ENCODE measurements at places on chromosomes 16 and 17. TPM values are rescaled to one million over a fixed set of nuclear protein-coding genes. Genes with fewer than 3 reads are reported as not detected.

PLEKHH3 gene
- 23.6 TPM for polyA plus RNA-seq

SPEM3 gene
- polyA plus RNA-seq = not detected

HSPB9 gene
- not detected for polyA plus RNA-seq

CCL8 gene
- polyA plus RNA-seq = 0.82 TPM

SAP30BP gene
- 77.3 TPM for polyA plus RNA-seq

KREMEN2 gene
- polyA plus RNA-seq = 2.9 TPM

PIGS gene
- 40.4 TPM for polyA plus RNA-seq

MT4 gene
- not detected for polyA plus RNA-seq

C17orf100 gene
- polyA plus RNA-seq = 4.8 TPM

BCO1 gene
- not detected for polyA plus RNA-seq

IGSF6 gene
- 2.6 TPM for polyA plus RNA-seq

- DNase-seq = no peak
These were observed 14.0 kb downstream of the ATP5PD start for GRCh38 chr17:75032720-75033280.

DNA sequence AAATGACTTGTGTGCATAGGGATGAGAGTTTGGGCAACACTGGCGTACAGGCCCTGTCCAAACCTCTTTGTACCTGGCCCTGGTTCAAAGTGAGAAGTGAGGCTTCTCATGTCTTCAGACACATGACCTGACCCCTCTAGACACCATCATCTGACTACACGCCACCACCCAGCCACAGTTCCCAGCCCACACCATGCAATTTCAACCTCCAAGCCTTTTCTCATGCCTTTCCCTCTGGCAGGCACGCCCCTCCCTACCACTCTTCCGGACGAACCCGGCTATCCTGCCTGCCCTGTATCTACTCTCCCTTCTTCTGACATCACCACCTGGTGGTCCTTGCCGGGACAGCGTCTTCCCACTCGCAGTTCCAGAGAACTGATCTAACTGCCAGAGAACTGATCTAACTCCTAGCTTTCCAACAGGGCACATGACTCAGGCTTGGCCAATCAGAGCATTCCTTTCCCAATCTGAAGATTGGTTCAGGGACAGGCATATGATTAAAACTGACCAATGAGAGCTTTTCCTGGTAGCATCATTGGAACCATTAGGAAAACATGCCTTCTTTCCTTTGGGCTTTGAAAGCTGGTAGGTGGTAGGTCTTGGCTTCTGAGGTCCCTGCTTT is 27.1 kb upstream of the IL21R start:
- peak; percentile 48 for DNase-seq

DNA sequence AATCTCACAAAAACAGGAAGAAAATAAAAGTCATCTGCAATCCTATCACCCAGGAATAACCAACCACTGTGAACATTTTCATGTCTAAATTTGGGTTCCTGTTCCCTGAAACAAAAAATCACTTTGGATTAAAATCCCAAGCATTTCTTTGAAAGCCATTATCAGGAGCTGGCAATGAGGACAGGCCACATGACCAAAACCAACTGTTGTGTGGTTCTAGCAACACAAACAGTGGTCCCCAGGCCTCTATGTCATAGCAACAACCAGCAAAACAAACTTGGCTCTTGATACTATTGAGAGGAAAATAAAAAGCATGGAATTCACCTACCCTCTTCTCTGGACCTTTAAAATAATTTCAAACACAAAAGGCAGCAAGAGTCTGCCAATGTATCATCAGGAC is 252.5 kb downstream of the SLC39A11 start:
- no peak for DNase-seq

DNA sequence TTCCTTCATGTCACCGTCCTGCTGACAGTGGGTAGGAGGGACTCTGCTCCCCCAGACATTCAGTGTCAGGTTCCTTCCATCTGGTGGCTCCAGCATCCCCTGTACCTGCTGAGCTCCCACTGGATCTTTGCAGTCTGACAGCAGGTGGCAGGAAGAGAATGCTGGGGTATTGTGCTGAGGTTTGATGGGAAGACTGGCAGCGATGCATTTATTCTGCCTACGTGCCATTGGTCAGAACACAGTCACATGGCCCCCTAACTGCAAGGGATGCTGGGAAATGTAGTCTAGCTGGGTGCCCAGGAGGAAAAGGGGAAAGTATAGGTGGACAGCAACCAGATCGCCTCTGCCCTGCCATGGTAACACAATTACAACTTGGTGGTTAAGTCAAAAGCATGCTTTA is 44.4 kb downstream of the IRX3 start:
- no peak for DNase-seq

- DNase-seq = no peak
These were observed 7.9 kb upstream of the NAGPA start for GRCh38 chr16:5041600-5042133.

GRCh38 chr16:13992976-13993375 is 73.0 kb downstream of the ERCC4 start:
- DNase-seq = no peak

DNA sequence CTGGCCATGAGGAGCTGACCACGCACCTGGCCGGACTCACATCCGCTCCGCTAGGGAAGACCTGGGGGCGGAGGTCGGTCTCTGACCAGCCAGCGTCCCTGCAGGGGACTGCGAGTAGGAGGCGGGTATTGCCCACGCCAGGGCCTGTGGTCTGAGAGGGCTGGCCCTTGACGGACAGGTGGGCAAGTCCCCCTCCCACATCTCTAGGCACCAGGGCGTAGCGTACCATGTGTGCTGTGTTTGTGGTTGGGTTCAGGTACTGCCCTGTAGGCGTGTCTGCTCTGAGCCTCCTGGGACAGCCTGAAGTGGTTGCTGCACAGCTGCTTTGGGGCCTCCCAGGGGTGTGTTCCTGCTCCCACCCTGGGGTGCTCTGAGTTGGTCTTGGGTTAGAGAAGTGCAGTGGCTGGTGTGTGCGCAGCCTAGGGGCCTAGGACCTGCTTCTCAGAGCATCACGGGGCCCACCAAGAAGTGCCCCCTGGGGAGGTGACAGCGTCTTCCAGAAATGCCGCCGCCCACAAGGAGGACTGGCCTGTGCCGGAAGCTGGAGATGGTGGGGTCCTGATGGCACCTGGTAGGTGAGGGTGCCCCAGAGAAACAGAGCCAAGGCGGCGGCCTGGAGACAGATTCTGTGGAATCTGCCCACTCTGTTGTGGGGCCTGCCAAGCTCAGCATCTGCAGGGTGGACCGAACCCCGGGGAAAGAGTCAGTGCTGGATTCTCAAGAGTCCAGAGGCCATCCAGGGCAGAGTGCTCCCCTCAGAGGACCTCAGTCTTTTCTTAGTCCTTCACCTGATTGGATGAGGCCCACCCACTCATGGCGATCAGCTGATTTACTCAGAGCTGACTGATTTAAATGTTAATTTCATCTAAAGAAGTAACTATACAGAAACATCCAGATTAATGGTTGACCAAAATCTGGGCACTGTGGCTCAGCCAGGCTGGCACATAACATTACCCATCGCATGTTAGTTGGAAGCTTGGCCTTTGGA is 48.3 kb downstream of the WDR45B start:
- DNase-seq = no peak

DNA sequence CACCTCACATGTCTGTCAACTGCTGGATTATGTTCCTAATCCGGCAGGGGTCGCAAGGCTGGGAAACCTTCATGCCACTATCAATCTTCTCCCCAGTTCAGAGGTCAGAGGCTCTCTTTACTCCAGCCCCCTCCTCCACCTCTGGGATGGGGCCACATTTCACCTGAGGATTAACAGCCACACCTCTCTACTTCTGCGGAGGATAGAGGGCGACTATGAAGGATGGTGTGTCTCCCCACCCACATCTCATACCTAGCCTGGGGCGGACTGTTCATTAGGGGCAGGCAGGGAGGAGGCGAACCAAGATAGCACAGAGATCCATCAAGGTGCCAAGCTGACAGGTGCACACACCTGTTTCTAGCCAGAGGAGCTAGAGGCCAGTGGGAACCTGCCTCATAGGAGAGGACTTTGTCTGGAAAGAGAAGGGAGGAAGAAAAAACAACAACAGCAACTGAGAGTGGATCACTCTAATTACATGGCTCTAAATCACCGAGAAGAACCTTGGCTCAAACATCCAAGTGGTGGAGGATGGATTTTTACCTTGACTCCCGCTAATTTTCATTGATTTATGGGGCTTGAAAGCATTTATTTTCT is 41.9 kb upstream of the SKAP1 start:
- DNase-seq = no peak

DNA sequence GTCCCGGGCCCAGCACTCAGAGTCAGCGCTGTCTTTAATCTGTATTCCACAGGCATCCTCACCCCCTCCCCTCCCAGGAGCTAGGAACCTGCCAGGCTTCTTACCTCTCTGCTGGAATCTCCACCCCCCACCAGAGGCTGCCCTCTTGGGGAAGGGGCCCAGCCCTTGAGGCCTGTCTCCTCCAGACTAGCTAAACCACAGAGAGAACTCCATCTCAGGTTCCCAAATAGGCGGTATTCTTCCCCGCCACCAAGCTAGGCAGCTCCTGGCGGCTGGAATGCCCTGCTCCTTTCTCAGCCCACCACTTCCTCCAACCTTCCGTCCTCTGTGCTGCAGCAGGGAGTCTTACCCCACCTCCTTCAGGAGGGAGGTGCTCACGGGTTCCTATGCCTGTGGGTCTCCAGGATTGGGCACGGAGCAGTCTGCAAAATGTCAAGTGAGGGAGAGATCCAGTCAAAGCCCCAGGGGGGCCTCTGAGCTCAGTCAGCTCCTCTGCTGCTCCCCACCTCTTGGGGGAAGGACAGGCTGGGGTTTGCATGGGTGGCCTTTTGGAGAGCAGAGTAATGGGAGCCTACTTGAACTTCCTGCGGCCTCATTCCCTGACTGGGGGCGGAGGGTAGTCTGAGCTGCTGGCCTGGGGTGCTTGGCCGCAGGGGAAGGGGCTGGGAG is 55.7 kb downstream of the SREBF1 start:
- DNase-seq = peak; percentile 77

GRCh38 chr16:72609066-72609465 is 437.1 kb upstream of the PMFBP1 start:
- no peak for DNase-seq

Measured in muscle of back (tissue), 13 donors.